Mononuclear cell (primary cell): ENCODE measurements at places on chromosomes 13 and 19. TPM values are rescaled to one million over a fixed set of nuclear protein-coding genes. Genes with fewer than 3 reads are reported as not detected.

The PCDH20 gene
- total RNA-seq: not detected

The BRCA2 gene
- total RNA-seq: 4.4 TPM

The USP12 gene
- 52.4 TPM for total RNA-seq

The HS6ST3 gene
- total RNA-seq: under 0.01 TPM

The IZUMO4 gene
- total RNA-seq: 2.9 TPM

The RASAL3 gene
- total RNA-seq: 31.3 TPM

The IGLON5 gene
- total RNA-seq: not detected

The ERICH6B gene
- total RNA-seq: not detected

The HSPB6 gene
- total RNA-seq: not detected

The EBI3 gene
- total RNA-seq: 0.42 TPM

The ZNF880 gene
- total RNA-seq: 15.6 TPM

The C13orf46 gene
- total RNA-seq: 1.5 TPM

The TMEM238 gene
- 1.9 TPM for total RNA-seq

The TFDP1 gene
- total RNA-seq: 20.3 TPM

The CYP4F2 gene
- not detected for total RNA-seq

The ZFP82 gene
- total RNA-seq: 4.5 TPM

The GARIN5A gene
- 0.21 TPM for total RNA-seq

The TBXA2R gene
- 1.8 TPM for total RNA-seq

The MEIOSIN gene
- total RNA-seq: not detected

The ZNF135 gene
- total RNA-seq: 0.84 TPM

The CYP4F3 gene
- total RNA-seq: 0.52 TPM

The KCNN1 gene
- total RNA-seq: under 0.01 TPM

The UBE2L5 gene
- not detected for total RNA-seq

The PSG11 gene
- not detected for total RNA-seq

The ZNF579 gene
- total RNA-seq: 2.7 TPM

The GSX1 gene
- not detected for total RNA-seq

The ZNF543 gene
- 5.6 TPM for total RNA-seq

The MYH14 gene
- not detected for total RNA-seq

The KCNJ14 gene
- total RNA-seq: 1.7 TPM

The AMER2 gene
- 0.10 TPM for total RNA-seq

The IFNL1 gene
- not detected for total RNA-seq

The PCDH17 gene
- under 0.01 TPM for total RNA-seq

The C1QTNF9B gene
- total RNA-seq: not detected

The EXOSC5 gene
- 8.0 TPM for total RNA-seq

The BORCS8 gene
- 4.6 TPM for total RNA-seq

The CEBPA gene
- total RNA-seq: 19.8 TPM

The TSKS gene
- 0.31 TPM for total RNA-seq

The SIGLEC11 gene
- total RNA-seq: 0.10 TPM

The ZNF208 gene
- total RNA-seq: 3.1 TPM

The SULT2A1 gene
- total RNA-seq: not detected
